GM04503 (cell line): ENCODE measurements at places on chromosomes 3 and 15.

DNA sequence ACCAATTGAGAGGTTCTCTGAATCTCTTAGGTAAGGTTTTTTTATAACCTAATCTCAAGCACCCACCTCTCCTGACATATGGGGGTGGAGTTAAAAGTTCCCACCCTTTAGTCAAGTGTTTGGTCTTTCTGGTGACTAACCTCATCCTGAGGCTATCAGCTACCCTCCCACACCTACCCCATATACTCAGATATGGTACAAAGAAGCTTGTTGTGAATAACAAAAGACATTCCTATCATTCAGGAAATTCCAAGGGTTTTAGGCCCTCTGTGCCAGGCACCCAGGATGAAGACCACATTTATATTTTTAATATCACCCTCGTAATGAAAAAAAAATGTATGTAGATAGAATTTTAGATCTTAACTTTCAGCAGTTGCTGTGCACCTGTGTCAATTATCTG, 9.0 kb downstream of the CHMP2B start:
- DNase-seq, result no peak

DNA sequence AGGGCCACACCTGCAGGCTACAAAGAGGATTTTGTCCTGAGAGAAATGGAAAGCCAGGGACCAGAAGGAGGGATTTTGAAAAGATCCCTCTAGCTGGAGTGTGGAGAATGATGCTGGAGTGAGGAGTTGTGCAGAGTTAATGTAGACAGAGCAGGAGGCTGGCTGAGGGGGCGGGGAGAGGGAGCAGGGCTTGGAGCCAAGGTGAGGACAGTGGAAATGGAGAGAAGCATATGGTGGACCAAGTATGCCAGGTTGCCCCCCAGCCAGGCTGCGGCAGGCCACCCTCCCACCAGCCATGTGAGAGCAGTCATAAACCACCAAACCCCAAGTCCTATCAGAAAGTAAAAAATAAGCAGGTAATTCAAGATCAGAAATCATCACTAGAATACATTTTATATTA, 14.7 kb downstream of the RARRES1 start:
- no peak for DNase-seq

DNA sequence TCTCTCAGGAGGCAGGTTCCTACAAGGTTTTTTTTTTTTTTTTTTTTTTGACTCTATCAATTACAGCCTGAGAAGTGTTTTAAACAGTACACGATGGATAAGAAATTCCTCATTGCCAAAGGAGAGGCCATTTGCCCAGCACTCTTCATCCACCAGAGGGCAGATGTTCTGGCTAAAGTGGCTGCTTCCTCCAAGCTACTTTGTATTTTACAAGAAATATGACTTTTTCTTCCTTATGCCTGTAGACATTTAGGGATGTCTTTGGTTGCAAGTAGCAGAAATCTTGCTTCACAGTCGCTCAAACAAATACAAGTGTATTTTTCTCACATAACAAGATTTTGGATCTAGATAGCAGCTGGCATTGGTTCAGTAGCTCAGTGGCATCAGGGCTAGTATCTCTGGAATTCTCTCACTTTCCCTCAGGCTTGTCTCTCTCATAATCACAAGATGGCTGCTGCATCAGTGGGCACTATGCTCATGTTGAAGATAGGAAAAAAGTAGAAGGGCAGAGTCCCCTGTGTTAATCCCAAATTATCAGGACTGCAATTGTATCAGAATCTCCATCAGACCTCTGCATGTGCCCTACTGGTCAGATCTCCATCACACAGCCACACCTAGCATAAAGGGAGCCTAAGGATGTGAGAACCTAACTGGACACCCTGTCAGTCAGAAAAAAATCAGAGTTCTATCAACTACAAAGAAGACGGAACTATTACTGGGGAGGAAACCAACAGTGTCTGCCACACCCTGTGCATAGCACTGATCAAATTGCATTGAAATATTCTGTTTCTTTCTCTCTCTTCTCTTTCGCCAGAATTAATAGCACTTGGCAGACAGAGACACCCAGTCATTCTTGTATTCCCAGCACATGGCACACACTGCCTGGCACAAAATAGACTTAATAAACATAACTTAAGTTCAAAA, 138.9 kb upstream of the COL8A1 start:
- DNase-seq, result no peak

GRCh38 chr3:54863366-54863765, 64.5 kb downstream of the LRTM1 start:
- DNase-seq, result no peak

DNA sequence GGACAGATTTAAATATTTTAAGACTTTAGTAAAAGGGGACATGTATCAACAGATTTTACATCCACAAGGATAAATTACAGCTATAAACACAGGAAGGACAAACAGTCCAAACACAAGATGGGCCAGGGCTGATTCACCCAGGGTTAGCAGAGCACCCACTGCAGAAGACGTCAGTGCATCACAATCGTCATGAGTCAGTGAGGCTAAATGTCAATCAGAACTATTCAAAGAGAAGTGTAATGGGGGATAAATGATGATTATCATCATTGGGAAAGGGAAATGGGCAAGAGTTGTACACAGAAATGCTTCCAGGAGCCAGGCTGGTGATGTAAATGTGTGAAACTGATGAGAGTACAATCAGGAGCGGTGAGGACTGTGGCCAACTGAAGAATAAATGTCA, 226.8 kb downstream of the PLCL2 start:
- DNase-seq, result no peak

DNA sequence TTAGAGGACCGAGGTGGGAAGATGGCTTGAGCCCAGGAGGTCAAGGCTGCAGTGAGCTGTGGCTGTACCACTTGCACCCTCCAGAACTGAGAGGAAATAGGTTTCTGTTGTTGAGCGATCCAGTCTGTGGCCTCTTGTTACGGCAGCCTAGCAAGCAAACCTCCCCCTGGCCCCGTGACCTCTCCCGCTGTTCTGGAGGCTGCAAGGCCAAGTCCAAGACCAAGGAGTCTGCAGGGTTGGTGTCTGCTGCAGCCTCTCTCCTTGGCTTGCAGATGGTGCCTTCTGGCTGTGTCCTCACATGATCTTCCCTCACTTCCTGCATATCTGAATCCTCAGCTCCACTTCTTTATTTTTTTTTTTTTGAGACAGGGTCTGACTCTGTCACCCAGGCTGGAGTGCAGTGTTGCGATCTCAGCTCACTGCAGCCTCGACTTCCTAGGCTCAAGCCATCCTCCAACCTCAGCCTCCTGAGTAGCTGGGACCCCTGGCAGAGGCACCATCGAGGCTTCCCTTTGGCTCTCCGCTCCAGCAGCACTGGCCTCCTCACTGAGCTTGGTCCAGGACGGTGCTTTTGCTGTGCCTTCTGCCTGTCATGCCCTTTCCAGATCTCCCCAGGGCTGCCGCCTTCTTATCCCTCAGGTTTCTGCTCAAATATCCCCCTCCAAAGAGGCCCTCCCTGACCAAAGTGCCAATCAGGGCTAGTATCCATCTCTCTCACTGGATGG, 18.0 kb upstream of the PLXND1 start:
- no peak for DNase-seq

GRCh38 chr15:98658831-98659699, 10.7 kb downstream of the IGF1R start:
- DNase-seq, result no peak

DNA sequence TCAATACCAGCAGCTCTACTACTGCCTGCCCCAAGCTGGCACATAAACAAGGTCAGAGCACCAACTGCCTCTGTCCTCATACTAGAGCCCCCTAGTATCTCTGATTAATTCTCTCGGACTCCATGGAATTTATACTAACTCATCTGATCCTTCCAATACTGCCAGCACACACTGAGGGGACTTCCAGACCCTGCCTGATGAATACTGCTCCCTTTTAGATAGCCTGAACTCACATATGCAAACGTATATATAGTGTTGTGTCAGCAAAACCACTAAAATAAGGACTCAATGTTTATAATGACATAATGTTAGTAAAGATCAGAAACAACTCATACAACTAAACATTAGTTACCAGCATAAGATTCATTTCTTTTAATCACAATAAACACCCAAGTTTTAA, 25.0 kb downstream of the CEP70 start:
- DNase-seq, result no peak

DNA sequence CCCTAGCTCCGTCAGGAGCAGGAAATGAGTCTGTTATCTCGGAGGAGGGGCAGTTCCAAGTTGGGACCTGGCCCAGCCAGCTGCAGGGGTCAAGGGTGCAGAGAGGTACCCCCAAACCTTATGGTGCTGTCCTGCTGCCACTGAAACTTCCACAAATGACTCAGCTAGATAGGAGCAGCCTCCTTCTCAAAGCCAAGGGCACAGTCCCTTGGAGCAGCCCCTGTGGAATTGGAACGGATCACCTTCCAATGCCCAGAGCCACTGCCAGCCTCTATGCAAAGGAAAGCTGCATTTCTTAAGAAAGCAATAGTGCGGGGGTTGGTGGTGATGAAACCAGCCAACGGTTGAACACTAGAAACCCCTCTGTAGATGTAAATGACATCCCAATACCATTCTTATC, 19.6 kb upstream of the LRRK1 start:
- DNase-seq, result no peak

- no peak for DNase-seq
These were observed 43.5 kb upstream of the UBE2E1 start for GRCh38 chr3:23762214-23762613.
